Nucleus accumbens (tissue), 56 donors: ENCODE measurements at places on chromosomes 5 and 9.

- DNase-seq: no peak
These were observed 42.6 kb upstream of the GFPT2 start for GRCh38 chr5:180395540-180396274.

GRCh38 chr5:84487963-84488362 is 103.3 kb upstream of the EDIL3 start:
- DNase-seq: no peak

GRCh38 chr5:96048763-96049162 is 87.1 kb upstream of the ELL2 start:
- no peak for DNase-seq

DNA sequence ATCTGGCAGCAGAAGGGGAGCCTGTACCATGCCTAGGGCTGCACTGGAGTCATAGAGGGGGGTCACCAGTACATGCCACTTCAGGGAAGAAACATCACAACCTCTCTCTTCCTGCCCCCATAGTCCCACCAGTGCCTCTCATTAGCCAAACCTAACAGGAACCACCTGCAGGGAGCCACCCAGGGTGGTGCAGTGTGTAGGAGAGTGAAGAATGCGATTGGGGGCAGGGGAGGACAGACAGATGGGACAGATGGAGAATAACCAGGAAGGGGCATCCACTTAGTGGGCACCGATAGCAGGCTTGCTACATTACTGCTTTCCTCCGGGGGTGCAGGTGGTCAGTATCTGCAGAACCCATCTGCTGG is 19.2 kb downstream of the DAPK1 start:
- DNase-seq: no peak

DNA sequence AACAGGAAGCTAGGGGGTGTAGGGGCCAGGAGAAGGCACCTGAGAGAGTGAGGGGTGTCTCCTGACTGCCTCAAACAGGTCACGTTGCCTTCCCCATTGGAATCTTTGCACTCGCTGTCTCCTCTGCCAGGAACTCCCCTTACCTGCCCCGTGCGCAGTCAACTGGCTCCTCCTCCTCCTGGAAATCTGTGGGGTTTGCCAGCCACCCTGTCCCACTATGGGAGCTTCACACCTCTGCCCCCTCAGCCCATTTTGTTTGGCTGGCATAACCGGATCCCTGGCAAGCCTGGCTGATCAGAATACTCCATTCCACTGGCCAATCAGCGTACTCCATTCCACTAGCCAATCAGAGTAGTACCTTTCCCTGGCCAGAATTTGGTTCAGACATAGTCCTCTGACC is 10.4 kb upstream of the SLC34A1 start:
- DNase-seq: no peak

DNA sequence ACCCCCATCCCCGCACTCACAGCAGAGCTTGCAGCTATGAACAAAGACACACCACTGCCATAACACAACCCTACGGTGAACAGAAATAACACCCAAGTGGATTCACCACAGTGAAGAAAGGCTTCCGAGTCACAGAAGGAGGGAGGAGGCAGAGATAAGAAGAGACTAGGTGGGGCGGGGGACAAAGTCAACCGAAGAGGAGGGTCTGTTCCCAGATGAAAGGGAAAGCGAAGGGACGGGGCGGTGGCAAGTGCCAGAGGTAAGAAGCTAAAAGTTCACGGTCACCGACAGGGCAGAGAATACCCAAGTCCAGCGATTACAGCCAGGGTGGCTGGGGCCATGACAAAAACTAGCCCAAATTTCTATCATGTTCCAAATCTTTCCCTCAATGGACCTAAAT is 21.0 kb downstream of the EPB41L4B start:
- no peak for DNase-seq

GRCh38 chr9:34633166-34633565 is 4.3 kb upstream of the ARID3C start:
- no peak for DNase-seq

DNA sequence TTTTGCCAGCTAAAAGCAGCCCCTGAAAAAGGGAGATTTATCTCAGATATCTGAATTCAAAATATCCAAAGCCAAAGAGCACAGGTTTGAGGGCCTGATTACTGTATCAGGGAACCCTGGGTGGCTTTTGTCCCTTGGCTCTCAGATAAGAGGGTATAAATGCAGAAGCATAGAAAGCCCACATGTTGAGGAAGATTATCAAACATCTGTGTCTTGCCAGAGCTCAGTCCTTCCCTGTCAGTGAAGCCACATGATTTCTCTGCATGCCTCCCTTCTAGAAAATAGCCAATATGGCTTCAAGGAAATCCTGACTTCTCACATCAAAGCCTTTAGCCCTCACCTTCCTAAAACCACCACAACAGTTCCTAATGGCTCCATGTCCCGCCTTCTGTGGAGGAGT is 408.0 kb upstream of the DMAC1 start:
- DNase-seq: no peak

DNA sequence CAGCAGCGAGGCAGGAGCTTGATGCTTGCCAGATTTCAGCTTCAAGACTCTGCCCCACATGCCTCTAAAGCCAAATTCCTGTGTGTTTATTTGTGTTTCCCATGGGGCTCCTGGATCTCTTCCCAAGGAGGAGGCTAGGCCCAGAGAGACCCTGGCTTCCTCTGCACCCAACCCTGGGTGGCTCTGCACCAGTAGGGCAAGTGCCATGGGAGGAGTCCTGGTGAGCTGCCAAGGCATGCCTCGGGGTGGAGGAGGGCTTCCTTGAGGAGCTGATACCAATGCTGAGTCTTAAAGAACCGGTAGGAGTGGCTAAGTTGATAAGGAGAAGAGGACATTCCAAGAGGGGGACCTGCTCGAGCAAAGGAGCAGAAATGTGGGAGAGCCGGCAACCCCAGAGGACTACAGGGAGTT is 6.8 kb upstream of the TIFAB start:
- no peak for DNase-seq

DNA sequence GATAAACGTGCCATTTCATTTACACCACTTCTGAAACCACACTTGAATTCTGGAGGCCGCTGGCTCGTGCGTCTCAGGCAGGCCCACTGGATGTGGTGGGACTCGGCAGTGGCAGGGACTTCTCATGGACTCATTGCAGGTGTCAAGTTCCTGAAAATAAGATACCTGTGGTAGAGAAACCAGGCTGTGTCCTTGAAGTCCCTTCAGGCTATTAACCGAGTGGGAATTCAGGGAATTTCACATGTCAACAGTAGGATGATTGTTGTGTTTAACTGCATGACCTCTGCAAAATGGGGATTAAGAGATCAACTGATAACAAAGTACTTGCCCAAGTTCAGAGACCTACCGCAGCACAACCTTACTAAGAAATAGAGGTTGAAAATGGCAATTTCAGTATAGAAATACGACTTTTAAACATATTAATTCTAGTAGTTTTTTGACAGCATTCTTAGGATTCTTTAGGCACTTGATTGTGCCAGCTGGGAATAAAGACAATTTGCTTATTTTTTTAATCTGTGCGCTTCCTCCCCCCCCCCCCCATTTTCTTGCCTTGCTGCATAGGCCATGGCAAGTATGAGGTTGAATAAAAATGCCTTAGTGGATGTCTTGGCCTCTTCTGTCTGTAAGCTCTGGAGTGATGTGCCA is 26.8 kb downstream of the TRIP13 start:
- no peak for DNase-seq

DNA sequence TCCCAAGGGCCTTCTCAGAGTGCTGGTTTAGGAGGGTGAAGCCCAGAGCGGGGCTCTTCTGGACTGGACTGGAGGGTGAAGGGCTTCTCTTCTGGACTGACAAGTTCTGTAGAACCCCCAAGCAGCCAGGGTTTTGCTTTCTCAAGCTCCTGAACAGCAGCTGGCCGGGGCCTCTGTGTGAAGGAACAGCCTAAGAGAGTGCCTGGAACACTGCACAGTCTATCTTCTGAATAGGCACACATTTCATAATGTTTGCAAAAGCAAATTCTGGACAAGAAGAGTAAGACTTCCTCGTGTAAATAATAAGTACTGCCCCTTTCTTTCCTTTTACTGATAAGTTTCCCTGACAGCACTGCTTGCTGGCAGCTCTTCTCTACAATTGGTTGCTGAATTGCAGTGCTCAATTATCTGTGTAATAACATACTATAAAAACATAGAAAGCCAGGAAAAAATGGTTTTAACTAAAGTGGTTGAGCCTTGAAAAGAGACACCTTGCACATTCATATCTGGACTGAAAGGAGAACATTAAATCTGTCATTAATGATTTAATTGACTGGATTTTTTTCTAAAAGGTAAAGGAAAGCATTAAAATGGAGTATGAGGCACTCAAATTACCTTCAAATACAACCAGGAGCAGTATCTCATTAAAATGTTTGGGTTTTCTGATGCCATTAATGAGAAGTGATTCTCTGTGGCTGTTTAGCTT is 20.5 kb downstream of the MAST4 start:
- no peak for DNase-seq
